Activated CD4-positive, alpha-beta T cell treated with anti-CD3 and anti-CD28 coated beads for 36 hours (primary cell): ENCODE measurements at places on chromosomes 4 and X. TPM values are rescaled to one million over a fixed set of nuclear protein-coding genes. Genes with fewer than 3 reads are reported as not detected.

DNA sequence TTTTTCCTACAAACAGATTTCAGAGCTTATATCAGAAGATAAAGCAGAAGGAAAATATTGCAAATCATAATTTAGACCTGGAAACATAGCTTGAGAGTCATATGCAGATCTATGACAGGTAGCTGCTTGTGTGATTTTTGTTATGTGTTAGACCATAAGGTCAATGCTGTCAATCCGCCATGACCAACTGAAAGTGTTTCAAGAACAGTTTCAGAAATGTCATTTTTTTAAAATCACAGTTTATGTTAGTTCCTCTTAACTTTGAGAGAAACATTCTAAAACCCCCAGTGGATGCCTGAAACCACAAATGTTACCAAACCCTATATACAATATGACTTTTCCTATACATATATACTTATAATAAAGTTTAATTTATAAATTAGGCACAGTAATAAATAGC lies 391.3 kb upstream of the FAM241A start:
- no peaks in the 10 kb centered on the region for H3K4me1 ChIP-seq
- no peak overlapping the region for H3K27ac ChIP-seq
- no peak for DNase-seq
- H3K36me3 ChIP-seq, result no peaks in the 10 kb centered on the region

GRCh38 chrX:19897091-19897490 lies 9.7 kb upstream of the SH3KBP1 start:
- no peak overlapping the region for H3K4me3 ChIP-seq
- H3K27ac ChIP-seq, result no peak overlapping the region
- no peaks in the 10 kb centered on the region for H3K27me3 ChIP-seq
- DNase-seq, result no peak

DNA sequence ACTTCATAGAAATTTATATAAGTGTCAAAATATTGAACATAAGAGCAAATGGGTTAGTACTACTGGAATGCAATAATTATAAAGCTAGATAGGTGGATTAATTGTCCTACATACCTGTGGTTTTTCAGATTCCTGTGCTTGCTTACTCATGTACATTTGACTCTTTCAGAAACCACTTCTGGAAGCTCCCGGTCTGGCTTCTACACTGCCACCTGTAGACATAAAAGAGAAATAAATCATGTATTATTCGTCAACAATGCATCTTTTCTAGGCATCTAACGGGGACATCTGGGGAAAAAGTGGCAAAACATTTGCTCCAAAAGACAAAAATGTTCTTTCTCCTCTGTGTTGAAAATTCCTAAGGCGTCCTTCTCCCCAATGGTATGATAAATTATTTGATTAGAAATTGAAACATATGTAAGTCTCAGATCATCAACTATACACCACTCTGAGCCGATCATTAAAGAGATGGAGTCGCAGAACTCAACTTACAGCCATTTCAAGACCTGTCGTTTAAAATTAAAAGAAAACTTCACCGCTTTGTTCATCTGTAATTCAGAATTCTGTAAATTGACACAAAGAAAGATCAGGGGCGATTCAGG lies 648.7 kb upstream of the DIPK2B start:
- peaks cover 49% of the 10 kb centered on the region for H3K36me3 ChIP-seq
- H3K27ac ChIP-seq, result peak overlapping the region; percentile 98
- H3K4me1 ChIP-seq, result peaks cover 39% of the 10 kb centered on the region
- DNase-seq, result peak; percentile 35

Gene OPHN1
- 0.07 TPM for total RNA-seq

GRCh38 chr4:35166466-35166865 lies 1077.8 kb downstream of the ARAP2 start:
- no peaks in the 10 kb centered on the region for H3K4me1 ChIP-seq
- no peak for DNase-seq
- no peak overlapping the region for H3K4me3 ChIP-seq
- H3K27ac ChIP-seq, result no peak overlapping the region

- no peak overlapping the region for H3K27ac ChIP-seq
- no peak overlapping the region for H3K4me3 ChIP-seq
- no peaks in the 10 kb centered on the region for H3K4me1 ChIP-seq
- no peaks in the 10 kb centered on the region for H3K27me3 ChIP-seq
- no peak for DNase-seq
Measured at GRCh38 chrX:134898440-134898839, 92.4 kb upstream of the SMIM10 start.

DNA sequence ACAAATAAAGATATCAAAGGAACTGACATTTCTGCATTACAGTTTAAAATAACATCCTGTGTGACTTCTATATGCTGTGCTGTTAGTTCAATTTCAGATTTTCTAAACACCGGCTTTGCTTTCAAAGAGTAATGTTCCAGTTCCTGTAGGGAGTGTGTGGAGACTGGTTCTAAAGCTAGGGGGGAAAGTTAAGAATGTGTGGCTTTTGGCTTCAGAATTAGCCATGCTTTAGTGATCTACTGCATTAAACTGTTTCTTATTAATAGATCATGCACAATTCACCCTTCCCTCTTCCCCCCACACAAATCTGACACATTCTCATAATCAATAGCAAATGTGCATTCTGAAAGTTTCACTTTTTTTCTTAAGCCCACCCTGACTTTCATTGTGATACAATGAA lies 32.0 kb upstream of the DKK2 start:
- peaks cover 2% of the 10 kb centered on the region for H3K27me3 ChIP-seq
- no peaks in the 10 kb centered on the region for H3K4me1 ChIP-seq
- H3K27ac ChIP-seq, result no peak overlapping the region
- H3K4me3 ChIP-seq, result no peak overlapping the region

DNA sequence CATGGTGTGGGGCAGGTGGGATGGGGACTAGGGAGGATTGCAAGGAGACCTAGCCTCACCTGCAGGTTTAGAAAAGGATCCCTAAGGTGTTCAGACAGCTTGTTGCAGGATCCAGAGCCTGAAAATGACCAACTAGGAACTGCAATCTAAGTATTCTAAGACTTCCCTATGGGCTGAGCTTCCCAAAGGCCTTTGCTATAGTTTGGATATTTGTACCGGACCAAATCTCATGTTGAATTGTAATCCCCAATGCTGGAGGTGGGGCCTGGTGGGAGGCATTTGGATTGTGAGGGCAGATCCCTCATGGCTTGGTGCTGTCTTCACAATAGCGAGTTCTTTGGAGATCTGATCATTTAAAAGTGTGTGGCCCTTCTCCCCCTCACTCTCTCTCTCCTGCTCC lies 52.1 kb downstream of the GPC3 start:
- H3K36me3 ChIP-seq, result no peaks in the 10 kb centered on the region
- no peak for DNase-seq
- H3K27ac ChIP-seq, result no peak overlapping the region
- H3K4me3 ChIP-seq, result no peak overlapping the region
- H3K27me3 ChIP-seq, result no peaks in the 10 kb centered on the region
